DMS79 treated with DMSO at 0.1 percent for 48 hours (cell line): ENCODE measurements at places on chromosomes 1 and 21.

DNA sequence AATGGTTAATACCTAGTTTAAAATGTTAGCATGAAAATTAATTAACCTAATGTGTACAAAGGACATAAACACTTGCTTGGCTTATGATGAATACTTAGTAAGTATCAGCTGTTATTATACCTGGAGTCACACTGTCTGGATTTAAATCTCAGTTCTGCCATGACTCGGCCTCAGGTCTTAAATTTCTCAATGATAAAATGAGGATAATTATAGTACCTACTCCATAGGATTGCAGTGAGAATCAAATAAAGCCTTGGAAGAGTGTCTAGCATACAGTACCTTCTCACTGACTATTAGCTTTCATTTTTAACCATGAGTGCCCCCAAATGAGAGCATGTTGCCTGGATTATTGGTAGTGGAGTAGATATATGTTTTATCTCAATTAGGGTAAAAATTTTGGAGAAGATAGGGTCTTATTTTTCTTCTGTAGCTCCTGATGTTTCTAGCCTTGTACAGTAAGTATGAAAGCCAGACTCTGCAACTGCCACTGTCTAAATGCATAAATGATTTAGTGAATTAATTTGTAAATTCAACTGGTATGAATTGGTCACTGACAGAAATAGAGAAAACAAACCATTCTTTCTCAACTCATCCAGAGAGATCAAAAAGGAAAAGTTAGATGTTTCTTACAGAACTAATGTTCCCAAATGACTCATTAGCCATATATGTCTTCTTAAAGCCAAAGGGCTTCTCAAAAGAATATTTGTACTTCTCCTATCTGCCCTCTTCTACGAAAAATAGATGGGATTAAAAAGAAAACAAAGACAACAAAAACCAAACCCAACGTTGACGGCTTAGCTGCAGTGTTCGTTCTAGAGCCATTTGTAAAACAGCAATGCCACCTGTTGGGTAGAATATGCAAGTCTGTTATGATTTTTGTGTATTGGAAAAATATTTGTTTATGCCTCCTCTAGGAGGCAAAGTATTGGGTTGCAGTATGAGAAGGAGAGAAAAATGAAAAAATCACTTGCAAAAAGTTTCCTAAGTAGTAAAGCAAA lies 53.8 kb upstream of the MROH9 start:
- no peak for DNase-seq

DNA sequence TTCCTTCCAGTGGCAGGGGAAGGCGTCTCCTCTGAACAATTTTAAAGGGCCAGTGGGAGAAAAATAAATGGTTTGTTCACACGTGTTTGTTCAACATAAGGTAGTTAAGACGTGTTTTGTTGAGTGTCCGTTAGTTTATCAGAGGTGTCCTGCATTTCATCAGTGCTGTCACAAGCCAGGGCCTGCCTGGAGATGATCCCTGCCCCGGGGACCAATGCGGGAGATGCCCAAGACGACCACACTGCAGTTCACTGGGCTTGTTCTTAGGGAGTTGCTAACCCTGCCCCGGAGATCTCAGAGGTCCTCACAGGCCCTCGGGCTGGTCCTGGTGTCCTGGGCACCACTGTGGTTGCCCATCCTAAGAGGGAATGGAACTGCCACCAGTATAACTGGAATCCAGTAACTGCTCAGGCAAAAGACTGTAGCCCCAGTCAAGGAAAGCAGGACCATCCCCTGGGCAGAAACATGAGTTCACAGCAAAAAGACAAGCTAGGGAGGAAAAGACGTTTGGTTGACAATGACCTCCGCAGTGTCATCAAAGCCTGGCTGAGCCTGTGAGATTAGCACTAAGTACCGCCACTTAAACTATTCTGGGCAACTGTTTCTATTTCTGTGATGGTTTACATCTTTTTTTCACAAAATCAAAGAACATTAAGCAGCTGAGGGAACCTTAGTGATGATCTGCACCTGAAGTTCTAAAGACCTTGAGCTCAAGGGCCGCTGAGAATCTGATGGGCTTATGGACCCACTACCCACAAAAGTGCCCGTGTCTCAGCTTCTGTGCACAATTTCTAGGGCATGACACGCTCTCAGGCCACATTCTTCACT lies 44.9 kb upstream of the LIN9 start:
- no peak for DNase-seq

- no peak for DNase-seq
Observed at GRCh38 chr1:25519624-25520023, 23.8 kb upstream of the LDLRAP1 start.

- no peak for DNase-seq
Observed at GRCh38 chr1:186139701-186140100, 235.4 kb downstream of the TPR start.

- DNase-seq, result no peak
Observed at GRCh38 chr21:44933199-44933917, 6.5 kb upstream of the SLX9 start.

DNA sequence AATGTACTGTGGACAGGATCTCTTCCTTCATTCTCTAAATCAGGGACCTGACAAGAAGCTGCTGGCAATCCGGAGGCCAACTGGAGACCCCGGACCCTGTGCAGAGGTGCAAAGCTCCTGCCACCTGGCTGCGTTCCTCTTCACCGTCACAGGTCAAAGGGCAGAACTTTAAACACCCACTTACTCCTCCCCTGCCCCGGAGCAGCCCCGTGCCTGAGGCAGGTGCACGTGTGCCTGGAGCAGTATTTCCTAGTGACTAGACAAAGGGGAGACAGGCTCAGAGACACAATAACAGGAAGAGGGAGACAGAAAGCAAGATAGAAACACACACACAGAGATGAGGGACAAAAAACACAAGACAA lies 6.6 kb upstream of the PIGC start:
- no peak for DNase-seq

DNA sequence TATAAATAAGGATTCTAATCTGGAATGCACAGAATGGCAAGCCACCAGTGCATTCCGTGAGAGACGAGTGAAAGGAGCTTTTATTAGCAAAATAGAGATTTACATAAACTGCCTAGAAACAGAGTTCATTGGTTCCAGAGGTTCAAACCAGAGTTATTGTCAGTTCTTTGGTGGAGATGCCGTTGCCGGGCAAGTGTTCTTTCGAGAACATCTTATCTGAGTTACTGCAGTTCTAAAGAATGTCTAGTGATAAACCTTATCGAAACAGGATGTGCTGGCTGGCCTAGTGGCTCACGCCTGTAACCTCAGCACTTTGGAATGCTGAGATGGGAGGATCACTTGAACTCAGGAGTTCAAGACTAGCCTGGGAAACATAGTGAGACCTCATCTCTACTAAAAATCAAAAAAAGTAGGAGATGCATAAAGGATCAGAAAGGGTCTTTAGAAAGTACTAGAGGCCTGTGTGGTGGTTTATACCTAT lies 19.9 kb upstream of the EVI5 start:
- no peak for DNase-seq

- DNase-seq, result no peak
Observed at GRCh38 chr1:235767795-235768194, 98.9 kb downstream of the LYST start.

- DNase-seq, result no peak
Observed at GRCh38 chr1:113223546-113223945, 150.5 kb downstream of the LRIG2 start.

DNA sequence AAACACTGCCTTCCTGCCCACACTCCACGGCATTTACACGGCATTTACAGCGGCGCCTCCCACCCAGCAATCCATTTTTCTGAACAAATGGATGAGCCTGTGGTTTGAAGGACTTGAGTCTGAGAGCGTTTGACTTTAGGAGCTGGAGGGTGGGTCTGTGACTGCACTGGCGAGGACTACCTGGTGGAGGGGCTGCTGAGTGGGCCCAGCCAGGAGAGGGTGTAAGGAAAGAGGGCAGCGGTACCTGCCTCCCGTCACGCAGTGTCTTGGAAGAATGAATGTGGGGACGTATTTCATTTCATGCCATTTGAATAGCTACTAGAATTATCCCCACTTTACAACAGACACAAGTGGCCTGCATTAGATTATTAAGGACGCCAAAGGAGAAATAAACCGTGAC lies 62.9 kb downstream of the B3GALT5 start:
- peak; percentile 100 for DNase-seq

DNA sequence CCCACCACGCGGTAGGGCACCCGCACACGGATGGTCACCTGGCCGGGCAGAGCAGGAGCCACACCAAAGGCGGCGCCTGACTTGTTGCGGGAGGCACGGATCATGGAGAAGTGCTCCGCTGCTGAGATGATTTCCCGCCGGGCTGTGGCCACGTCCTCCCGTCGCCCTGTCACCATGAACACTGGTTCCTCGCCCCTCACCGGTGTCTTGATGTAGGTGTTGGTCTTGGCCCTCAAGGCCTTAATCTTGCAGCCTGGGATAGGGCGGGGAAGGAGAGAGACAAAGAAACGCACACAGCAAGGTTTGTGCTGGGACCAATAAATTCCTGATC lies 4.9 kb downstream of the MEX3A start:
- no peak for DNase-seq

DNA sequence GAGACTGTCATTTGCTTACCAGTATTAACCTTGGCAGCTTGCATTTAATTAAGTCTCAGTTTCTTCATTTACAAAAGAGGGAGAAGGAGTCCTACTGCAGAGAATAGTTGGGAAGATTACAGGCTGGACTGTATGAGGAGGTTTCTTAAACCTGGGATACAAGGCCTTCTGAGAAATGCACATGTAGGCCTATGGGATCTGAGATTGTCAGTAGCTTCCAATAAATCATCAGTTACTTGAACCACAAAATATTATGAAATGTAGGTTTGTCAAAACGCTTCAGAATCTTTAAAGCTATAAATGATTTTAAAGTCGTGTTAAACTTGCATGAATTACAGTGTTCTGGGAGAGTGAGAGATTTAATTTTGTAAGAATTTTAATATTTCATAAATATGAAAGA lies 69.6 kb downstream of the NRIP1 start:
- DNase-seq, result no peak

DNA sequence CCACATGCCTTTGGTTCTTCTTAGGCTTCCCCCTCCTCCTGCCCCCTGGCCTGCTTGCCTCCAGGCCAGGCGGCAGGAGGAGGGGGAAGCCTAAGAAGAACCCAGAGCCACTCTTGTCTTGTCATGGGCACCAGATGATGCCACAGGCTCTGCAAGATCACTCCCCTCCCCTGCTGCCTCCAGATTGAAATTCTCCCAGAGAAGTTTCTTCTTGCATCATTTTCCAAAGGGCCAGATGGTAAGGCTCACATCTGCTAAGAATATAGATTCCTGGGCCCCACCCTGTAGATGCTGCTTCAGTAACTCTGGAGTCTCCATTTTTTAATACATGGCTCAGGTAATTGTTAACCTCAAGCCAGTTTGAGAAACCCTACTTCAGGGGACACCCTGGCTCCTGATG lies 60.8 kb downstream of the FAM163A start:
- DNase-seq, result no peak

DNA sequence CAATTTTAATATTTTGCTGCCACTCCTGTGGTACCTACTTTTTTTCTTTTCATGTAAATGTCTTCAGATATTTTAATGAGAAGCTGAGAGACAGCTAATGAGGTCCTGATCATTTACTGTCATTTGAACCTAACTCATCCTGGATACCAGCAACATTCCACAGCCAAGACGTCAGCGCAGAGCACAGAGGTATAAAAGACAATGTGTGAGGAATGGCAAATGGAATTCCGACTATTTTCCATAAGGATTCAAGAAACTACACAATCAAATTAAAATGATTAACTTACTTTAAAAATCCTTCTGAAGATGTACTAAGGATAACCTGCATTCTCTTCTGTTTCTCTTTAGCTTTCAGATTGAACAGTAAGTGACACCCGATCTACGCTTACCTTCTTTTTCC lies 38.8 kb downstream of the HEATR1 start:
- DNase-seq, result no peak

GRCh38 chr1:117167402-117167801 lies 43.3 kb downstream of the VTCN1 start:
- no peak for DNase-seq

DNA sequence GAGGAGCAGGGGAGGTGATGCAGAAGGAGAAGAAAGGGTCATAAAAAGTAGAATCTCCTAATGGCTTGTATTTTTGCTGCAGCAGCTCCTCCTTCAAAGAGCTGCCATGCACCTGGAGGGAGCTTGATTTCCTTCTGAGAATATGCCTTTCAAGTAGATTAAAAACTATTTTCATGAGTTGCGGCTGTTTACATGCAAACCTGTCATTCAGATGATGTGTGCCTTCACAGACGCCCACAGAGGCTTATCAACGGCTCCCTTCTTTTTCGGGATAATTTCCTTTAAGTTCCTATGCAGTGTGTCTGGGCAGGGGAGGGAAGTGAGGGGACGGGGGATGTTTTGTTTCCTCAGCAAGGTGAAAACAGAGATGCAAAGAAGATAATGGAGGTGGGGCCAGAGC lies 38.8 kb downstream of the TNR start:
- no peak for DNase-seq

- DNase-seq, result peak; percentile 3
Observed at GRCh38 chr1:5098981-5099385, 444.6 kb downstream of the AJAP1 start.

DNA sequence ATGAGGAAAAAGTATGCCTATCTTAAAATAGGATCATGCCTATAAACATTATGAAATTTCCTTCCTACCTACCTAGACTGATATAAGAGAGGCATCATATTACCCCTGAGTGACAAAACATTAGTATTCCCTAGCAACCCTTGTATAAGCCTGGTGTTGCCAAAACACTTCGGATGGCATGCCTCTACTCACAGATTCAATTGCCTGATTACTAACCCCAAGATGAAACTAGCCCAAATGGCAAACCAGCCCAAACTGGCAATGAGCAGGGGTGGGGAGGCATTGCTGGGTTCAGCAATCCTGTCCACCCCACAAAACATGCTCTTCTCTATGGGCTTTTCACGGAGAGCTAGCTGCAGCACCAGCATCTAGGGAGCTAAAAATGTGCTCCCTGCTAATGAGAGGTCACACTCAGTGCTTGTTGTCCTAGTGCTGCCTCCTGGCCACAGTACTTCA lies 13.9 kb downstream of the PALMD start:
- peak; percentile 79 for DNase-seq

DNA sequence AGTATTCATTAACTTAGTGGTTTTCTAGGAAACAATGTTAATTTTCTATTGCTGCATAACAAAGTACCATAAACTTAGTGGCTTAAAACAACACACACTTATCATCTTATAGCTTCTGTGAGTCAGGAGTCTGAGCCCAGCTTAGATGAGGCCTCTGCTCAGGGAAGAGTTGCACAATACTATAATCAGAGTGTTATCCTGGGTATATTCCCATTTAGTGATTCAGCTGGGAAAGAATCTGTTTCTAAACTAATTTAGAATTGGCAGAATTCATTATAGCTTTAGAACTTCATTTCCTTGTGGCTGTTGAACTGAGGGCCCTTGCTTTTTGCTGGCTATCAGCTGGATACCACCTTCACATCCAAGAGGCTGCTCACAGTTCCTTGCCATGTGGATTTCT lies 515.5 kb downstream of the BRINP3 start:
- DNase-seq, result no peak
